Right cardiac atrium (tissue), 5 donors: ENCODE measurements at places on chromosomes 11 and 22. TPM values are rescaled to one million over a fixed set of nuclear protein-coding genes. Genes with fewer than 3 reads are reported as not detected.

SMC1B gene
- polyA plus RNA-seq, result not detected

GRCh38 chr22:31377612-31378011 is 21.8 kb upstream of the DRG1 start:
- peak; percentile 29 for DNase-seq

DNA sequence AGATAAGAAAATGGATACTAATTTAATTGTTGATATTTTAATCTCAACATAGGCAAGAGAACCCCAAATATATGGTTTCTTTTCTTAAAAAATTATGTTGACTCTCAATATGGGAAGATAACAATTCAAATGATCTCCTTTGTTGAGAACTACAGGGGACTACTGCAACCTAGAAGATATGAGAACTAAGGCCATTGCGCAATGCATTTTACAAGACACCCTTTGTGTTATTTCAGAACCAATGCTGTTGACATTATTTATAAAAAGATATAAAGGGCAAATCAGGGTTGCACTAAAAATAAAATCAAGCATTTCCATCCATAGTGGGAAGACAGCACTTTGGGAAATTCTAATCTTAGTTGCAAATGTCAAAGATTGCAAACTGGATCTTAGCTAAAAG is 322.3 kb downstream of the SOX6 start:
- no peak for DNase-seq

- no peak for DNase-seq
Measured at GRCh38 chr11:34719303-34719848, 98.5 kb downstream of the EHF start.

DNA sequence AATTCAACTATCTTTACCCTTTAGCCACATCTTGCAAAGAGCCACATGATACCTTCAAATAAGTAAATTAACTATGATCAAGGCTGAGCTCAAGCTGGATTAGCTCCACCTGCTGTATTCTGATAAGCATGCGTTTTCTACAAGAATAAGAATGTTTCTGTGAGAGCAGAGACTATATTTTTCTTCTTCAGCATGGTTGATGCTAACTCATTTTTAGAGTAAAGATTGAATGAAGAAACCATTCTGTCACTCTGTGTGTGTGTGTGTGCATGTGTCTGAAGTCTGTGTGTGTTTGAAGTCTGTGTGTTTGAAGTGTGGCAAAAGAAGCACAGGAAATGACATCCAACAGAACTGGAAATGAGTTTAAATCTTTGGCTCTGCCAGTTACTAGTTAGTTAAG is 12.0 kb upstream of the LAYN start:
- no peak for DNase-seq

DNA sequence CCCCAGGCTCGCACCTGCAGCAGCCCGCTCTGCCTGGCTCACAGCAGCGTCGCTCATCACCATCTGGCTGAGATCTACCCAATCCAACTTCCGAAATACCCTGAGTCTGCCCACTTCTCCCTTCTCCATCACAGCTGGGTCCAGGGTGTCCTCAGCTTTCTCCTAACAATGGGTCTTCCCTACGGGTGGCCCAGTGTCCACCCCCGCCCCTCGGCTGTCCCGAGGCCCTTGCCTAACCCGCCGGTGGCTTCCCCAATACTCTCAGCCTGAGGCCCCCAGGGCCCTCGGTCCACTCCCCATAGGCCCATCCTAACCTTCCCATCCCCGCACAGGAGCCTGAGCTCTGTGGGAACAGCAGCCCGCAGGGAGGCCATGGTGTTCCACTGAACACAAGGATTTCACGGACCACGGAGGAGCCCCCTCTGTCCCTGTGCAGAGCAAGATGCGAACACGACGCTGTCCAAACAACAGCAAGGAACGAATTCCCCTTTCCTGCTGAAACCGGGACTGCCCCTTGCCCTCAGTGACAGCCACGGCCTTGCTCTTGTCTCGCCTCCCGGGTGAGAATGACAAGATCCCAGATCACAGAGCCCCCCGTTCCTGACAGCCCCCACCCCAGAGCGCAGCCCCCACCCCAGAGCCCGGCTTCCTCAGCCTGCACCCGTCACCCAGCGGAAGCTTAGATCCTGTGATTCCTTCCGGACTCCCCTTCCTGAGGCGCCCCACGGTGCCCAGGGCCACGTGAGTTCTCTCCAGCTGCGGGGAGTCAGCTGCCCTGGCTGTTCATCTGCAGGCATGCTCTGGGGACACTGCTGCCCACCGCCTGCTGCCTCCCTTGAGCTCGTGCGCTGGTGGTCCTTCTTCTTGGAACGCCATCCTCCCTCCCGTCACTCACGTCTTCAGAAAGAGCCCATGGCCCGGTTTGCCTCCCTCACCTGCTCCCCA is 48.8 kb upstream of the CARS1 start:
- DNase-seq, result peak; percentile 36

GRCh38 chr11:7272373-7272772 is 20.7 kb downstream of the SYT9 start:
- no peak for DNase-seq

DNA sequence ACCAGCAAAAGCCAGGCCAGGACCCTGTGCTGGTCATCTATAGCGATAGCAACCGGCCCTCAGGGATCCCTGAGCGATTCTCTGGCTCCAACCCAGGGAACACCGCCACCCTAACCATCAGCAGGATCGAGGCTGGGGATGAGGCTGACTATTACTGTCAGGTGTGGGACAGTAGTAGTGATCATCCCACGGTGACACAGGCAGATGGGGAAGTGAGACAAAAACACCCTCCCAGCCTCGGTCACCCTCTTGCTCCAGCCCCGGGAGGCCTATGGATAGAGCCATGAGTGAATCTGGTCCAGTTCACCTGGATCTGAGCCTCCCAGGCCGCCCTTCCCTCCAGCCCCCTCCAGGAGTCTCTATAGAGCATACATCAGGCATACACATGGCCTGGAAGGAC is 115.2 kb upstream of the IGLL5 start:
- DNase-seq, result no peak

- DNase-seq, result no peak
Measured at GRCh38 chr11:46369458-46370152, 11.9 kb upstream of the MDK start.
